ENCODE measurements at places on chromosomes 16 and 17.
A peak's percentile ranks its signal among the peaks of the same experiment; 100 is the strongest.

DNA sequence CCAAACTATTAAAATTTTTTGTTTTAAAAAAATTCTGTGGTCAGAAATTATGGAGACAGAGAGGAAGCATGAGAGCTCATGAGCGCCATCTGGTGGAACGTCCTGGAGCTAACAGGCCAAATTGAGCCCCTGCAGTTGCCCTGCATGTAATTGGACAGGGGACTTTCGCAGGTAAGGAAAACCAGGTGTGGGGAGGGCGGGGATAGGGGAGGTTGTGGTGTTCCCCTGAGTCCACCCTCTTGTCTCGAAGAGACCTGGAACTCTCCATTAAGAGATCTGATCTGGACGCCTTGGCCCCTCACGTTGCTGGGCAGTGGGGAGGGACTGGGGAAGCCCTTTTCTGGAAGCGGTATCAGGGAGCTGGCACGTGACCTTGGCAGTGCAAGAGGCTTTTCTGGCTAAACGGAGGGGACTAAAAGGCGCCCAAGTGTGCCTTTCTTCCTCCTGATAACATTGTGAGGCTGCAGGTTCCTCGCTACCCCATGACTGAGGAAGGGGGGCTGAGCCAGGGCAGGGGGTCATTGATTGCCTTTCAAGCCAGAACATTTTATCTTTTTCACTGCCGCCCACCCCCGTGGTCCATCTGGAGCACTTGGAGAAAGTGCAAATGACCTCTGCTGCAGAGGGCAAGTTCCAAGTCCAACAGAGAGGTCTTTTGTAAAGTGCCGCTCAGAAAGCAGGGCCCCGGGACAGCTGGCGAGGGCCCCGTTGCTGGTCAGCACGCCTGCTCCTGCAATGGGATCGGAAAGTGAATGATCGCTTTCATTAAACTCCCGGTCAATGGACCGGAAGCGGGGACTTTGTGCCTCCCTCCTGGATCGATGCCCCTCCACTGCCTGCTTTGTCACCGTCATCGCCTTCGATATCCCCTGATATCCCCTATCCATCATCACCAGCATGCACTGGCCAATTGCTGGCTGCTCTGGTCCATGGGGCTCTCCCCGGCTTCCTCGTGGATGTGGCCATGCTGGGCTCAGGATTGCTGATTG, 18.4 kb downstream of the PDILT start:
- peak; percentile 39 for DNase-seq

GRCh38 chr17:8629371-8630226, 926 bp downstream of the MYH10 start:
- no peak for DNase-seq

DNA sequence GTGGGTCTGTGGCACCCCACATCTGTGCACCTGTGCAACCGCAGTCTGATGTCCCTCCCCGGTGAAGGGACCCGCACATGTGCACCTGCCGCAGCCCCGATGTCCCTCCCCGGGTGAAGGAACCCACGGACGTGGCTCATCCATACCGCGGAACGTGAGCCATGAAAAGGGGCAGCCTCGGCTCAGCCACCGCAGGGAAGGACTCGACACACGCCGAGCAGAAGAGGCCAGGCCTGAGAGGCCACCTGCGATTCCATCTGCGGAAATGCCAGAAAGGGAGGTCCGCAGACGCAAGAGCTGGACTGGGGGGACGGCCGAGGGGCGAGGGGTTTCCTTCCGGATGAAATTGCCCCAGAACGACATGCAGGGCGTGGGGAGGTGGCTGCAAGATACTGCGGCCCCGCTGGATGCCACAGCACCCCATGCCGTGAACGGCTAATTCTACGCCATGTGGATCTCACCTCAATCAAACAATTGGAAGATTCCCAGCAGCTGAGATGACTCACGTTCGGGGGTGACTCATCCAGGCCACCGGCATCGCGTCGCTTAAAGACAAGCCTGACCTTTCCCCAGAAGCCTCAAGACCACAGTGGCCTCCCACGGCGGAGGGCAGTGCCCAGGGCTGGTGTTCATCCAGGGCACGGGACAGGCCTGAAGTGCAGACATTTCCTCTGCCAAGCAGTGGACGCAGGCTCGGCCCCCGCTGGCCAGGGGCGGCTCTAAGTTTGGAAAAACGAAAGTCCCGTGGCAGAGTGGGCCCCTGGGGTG, 21.0 kb downstream of the SOX8 start:
- DNase-seq, result peak; percentile 44

- no peak for DNase-seq
Observed at GRCh38 chr17:15268461-15268860, 3.3 kb upstream of the PMP22 start.

DNA sequence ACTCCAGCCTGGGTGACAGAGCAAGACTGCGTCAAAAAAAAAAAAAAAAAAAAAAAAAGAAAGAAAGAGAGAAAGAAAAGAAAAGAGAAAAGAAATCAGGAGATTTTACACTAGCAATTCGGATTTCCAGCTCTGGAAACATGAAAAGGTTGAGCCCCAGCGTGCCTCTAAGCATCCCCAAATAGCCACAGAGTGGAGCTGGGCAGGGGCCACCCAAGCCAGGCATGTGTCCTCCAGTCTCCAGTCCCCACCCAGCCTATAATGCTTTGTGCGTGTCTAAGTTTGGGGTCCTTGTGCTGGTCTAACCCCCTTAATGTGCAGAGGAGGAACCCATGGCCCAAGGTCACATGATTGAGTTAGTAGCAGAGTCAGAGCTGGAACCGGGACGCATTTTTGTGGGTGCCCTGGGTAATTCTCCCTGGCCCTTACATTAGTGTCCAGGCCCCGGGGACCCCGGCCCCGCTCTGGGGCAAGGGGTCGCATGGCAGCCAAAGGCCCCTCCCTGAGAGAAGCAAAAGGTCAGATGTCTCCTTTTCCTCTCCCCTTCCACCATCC, 19.9 kb downstream of the ADAM11 start:
- DNase-seq, result no peak

- DNase-seq, result no peak
Observed at GRCh38 chr16:65494080-65494479, 372.2 kb upstream of the CDH11 start.

DNA sequence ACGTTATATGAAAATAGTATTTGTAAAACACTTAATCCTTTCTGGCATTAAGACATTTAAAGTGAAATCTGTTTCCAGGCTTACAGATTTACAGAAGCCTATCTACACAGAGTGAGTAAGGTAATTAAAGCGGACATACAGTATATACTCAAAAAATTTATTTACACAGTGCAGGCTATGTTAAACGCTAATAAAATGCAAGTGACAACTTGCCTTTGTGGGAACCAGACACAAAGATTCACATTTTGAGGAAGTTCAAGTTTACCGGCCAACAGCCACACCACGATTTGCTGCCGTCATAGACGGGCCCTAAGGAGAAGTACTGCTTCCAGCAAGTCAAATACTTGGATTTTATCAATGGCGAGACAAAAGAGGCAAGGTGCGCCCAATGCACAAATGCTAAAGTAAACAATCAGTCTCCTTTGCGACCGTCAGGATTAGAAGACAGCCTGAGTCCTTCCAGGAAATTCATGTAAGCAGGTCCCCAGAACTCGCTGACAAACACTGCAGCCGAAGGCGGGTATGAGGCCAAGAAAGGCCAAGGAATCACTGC, 801 bp downstream of the VPS35 start:
- DNase-seq, result no peak

DNA sequence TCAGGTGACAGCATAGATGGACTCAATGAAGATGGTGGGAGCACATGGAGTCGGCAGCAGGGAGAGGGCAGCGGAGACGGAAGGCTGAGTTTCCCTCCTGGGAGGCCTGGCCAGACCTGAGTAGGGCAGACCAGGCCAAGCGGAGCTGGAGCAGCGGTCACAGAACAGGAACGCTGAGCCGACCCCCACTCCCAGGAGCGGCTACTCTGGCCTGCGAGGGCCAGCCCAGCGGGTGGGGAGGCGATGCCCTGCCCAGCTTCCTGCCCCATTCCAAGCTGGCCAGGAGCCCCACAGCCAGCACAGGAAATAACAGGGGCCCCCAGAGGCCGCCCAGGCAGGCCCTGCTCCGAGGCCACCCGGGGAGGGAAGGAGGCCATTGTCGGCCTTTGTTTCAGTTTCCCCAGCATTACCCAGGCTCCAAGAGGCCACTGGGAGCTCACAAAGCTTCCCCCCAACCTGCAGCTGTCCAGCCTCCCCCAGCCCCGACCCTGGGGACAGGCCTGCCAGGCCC, 79.8 kb downstream of the ZNF423 start:
- no peak for DNase-seq

DNA sequence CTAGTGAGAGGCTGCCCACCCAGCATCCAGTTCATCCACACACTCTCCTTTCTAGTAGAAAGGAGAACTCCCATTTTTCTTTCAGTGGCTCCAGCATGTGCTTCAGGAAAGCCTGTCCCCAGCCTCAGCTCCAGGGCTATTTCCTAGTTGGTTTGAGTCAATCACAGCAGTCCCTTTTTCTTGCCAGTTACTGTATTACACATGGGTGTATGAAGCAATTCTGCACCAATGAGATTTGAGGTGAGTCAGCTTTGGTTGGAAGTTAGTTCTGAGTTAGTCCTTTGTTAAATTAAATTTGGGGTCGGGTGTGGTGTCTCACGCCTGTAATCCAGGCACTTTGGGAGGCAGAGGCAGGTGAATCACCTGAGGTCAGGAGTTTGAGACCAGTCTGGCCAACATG, 24.8 kb downstream of the RAD51D start:
- DNase-seq, result no peak

GRCh38 chr16:87324411-87325275, 7.5 kb upstream of the C16orf95 start:
- DNase-seq, result peak; percentile 58

- peak; percentile 84 for DNase-seq
Observed at GRCh38 chr17:62968445-62968923, 2.4 kb downstream of the TANC2 start.

GRCh38 chr17:60554377-60554788, 28.3 kb upstream of the APPBP2 start:
- DNase-seq, result no peak

DNA sequence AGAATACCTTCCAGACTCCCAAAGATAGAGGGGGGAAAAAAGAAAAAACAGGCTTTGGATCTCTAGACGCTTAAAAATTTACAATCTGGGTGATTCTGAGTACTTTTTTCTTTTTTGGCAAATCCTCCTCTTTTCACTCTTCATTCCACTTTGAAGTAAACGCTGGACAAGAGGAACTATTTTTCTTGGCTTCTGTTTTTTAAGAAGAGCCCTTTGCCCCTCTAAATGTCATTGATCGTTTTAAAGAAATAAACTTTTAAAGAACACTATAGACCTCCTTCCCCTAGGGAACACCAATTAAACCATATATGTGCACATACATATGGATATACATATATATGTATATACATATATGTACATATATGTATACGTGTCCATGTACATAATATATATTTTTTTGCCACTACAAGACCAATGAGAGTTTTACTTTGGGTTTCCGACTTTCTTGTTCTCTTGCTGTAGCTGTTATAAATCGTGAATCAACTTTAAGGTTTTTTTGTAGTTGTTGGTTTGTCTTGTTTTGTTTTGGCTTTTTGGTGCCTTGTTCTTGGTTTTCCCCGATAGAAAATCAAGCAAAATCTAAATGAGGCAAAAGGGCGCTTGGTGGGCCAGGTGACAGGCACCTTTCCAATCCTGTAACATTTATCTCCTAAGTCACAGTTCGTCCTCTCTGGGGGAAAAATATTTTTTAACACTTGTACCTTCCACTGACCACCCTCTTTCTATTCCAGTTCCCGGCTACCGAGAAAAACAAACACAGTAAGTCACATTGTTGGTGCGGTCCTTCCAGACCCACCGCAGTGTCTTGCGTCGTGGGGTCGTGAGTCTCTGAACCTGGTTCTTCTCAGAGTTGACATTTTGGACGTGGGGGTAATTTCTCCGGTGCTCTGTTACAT, 4.4 kb downstream of the FOXF1 start:
- no peak for DNase-seq

- no peak for DNase-seq
Observed at GRCh38 chr16:18041864-18042834, 294.4 kb downstream of the NPIPA8 start.

- no peak for DNase-seq
Observed at GRCh38 chr17:1344521-1344920, 55.5 kb downstream of the YWHAE start.

DNA sequence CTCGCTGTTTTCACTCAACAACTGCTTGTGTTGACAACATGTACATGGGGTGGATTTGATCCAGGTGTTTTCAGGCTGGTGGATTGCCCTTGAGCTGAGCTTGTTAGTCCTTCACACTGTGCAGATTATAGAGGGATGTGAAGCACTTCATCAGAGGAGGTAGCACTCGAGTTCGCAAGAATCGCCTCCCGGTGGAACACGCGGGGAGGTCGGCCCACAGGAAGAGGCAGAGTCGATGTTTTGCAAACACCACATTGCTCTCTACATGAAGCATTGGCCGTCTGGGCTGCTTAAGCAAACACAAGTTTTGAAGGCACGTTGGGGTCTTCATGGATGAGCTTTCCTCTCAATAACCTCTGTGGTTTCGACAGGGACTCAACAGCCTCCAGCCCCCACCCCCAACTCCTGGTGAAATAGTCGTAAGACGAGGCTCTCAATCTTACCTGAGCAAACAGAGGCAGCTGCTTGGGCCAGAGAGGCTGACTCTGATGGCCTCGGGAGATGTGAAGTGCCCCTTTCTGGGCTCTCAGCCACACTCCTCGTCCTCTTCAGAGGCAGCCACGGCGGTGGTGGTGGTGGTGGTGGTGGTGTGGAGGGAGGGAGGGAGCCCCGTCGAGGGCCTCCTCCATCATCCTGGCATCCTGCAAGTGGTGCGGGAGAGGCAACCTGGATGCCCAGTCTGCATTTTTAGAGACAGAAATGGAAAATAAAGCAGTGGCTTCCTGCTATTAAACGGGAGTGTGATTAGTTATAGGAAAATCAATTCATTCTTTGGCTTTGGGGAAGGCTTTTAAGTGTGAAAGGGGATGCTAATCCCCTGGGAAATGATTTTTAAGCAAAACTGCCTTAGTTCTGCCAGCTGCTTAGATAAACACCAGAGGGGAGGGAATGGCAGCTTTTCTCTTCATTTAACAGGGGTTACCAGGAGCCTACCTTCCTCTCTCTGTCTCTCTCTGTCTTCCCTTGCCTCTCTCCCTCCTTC, 552.5 kb upstream of the EEF2KMT start:
- DNase-seq, result no peak

GRCh38 chr17:4354862-4355514, 11.5 kb downstream of the UBE2G1 start:
- DNase-seq, result no peak

DNA sequence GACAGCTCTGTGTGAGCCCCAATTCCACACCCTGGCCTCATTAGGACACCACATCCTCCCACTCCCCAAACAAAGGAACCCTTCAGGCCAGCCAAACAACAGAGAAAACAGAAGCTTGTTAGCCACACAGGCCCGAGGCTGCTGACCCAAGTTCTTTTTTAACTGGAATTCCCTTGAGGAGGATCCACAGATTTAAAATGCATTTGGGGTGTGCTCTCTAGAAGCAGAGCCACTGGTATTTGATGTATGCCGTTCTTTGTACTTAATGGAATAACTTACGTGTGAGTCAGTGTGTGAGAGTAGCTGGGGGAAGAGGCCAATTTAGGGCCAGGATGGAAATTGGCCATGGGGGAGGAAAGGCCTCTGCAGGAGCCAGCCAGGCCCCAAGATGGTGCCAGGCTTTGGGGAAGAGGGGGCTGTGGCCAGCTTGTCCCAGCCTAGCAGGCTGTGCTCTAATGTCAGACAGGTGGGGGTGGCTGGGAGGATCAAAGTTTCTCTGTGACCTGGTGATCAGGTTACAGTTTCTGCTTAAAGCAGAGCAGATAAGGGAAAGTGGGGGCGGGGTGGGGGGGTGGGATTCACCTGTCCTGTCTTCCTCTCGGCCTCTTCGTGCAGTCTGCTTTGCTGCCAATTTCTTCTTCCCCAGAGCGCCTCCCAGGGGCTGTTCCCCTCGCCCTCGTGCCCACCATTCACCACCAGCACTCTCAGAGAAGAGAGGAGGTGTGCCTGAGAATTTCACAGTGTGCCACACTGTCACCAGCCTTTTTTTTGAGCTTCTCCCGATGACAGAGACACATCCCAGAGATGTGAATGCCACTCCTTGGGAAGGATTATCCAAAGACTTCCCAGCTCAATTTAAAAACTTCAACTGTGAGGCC, 50.8 kb downstream of the TOM1L2 start:
- no peak for DNase-seq
